CD4-positive, alpha-beta T cell treated with Interleukin-6 for 4 hours (primary cell): ENCODE measurements at places on chromosomes 4 and X.

DNA sequence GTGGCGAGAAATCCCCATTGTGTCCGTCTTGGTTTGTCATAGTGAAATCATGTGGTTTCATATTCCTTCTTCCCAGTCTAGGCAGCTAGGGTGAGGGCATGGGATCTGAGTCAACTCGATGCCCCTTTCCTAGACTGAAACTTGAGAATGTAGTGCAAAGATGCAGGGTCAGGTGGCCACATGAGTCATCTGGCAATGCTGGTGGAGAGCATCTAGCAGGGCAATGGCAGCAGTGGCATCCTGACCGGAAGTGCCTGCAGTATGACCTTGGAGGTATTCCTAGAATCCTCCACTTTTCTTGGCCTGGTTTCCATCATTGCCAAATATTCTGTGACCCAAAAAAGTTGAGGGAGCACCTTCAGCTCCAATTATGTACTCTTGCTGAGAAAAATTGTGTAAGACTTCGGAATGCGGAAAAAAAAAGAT lies 39.1 kb upstream of the TMEM184C start:
- no peak for DNase-seq

DNA sequence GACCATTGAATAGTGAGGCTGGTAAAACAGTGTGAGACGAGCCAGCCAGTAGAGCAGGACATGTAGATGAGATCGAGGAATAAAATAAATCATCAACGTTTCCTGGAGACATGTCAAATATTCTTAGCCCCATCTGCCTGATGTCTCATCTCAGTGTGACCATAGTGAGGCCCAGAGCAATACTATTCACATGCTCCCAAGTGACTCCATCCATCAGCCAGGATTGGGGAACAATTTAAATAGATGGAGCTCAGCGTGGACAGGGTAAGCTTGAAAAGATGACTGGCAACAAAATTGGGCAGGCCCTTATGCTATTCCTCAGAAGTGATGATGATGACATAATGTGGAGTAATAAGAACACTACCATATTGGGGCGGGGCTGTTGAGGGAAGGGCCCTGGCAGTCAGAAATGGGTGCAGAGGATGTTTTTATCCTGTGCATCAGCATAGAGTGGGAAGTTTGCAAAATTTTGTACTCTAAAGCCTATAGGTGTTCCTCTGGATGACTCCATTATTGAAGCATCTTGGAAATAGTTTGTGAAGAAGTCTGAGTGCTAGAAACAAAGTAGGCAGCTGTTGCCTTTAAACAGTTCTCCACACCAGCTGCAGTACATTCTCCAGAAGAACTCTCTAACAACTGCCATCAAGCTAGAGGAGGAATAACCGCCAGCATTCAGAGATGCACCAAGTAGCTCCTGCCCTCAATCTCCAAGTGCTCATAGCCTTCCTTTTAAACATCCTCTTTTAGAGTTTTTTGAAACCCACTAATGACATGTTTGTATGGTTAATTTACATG lies 333.0 kb downstream of the DCHS2 start:
- DNase-seq, result no peak

- DNase-seq, result no peak
Observed at GRCh38 chrX:118208481-118208880, 91.9 kb upstream of the KLHL13 start.

DNA sequence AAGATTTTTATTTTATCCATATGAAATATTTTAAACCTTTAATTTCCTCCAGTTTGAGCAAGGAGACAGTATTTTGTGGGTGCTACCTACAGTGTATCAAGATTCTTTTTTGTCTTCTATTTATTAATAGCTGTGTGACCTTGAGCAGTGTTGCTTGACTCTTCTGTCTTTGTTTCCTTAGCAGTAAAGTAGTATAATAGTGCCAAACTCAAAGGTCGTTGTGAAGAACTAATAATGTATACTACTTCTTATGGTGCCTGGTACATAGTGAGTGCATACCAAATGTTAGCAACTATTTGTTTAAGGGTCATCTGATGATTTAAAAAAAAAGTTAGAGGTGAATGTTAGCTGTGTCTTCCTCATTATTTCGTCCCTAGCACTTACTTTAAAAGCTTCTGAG lies 30.5 kb downstream of the SMARCAD1 start:
- DNase-seq, result no peak

- DNase-seq, result no peak
Observed at GRCh38 chr4:6188687-6189305, 11.6 kb downstream of the JAKMIP1 start.

DNA sequence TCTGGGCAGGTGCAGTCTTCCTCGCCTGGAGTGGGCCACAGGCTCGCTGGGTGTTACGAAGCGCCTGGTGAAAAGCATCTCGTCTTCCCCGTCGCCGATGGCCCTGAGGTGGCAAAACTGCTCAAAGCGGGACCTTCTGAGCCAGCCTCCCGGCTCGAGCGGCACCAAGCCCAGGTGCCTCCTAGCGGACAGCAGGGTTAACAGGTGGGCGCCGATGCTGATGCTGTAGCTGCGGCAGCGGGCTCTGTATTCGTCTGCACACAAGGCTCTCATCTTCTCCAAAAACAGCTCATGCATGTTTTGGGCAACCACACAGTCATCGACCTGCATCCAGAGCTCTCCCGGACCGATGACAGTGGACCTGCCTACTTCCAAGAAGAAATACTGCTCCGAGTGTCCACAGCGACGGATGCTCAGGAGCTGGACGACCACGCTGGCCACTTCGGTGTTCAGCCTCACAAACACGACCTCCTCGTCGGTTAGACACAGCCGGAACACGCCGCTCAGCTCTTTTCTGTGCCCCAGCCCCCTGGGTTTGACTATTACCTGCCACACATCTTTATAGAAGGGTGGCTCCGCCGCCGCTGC lies 1.2 kb downstream of the IRS4 start:
- DNase-seq, result no peak

DNA sequence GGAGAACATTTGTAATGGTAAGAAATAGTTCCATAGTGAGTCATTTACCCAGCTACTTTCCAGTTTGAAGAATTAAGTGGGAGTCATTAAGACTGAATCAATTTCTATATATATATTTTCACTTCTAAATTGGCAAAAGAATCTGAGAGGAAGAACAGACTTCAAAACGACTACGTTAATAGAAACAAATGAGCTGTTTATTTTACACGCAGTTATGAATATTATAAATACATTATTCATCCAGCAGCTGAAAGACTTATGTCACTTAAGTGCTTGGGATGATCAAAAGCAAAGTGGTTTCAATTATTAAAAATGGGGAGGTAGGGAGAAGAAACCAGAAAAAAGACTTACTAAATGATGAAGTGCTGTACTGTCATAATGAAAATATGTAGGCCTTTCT lies 260.5 kb upstream of the DDX53 start:
- no peak for DNase-seq

DNA sequence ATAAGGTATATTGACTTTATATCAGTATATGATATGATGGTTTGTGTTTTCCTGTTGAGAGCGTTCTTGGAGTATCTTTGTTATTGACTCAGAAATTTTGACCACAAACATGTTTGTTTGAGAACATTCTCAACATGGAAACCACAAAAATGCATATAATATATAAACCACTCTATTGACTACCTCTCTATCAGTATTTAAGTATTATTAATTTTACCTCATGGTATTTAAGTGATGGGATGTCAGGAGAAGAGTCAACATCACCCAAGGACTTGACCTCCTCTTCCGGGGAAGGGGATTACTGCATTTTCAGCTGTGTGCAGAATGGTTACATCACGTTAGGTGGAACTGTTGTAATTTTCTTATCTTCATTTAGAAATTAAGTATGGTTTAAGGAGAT lies 54.3 kb upstream of the PUDP start:
- no peak for DNase-seq

GRCh38 chr4:8103421-8104390 lies 54.9 kb downstream of the ABLIM2 start:
- DNase-seq, result no peak

GRCh38 chrX:22345884-22346283 lies 73.2 kb downstream of the CBLL2 start:
- no peak for DNase-seq

GRCh38 chr4:7045961-7046921 lies 3.1 kb downstream of the TADA2B start:
- no peak for DNase-seq

- DNase-seq, result no peak
Observed at GRCh38 chr4:41205130-41205529, 9.2 kb downstream of the APBB2 start.

- DNase-seq, result peak; percentile 74
Observed at GRCh38 chr4:77052352-77052751, 23.4 kb downstream of the CCNI start.

DNA sequence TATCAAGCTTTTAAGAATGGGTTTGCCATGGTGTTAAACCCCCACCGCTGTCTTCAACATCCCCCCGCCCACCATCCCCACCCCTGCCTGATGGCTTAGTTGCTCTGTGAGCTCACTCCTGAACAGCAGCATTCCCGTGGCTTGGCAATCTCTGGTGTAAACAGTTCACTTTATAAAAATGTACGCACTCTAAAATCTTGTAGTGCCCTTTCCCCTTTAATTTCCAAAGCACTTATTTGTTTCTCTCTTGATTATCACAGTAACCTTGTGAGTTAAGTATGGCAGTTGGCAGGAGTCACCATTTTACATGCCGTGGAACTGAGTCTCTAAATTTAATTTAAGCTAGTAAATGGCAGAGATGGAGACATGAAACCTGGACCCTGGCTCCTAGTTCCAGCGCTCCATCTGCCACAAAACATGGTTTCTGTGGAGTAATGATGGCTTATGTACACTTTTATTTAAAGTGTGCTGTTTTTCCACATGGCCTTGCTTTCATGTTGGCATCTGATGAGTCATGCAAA lies 123.1 kb downstream of the AFF1 start:
- no peak for DNase-seq

DNA sequence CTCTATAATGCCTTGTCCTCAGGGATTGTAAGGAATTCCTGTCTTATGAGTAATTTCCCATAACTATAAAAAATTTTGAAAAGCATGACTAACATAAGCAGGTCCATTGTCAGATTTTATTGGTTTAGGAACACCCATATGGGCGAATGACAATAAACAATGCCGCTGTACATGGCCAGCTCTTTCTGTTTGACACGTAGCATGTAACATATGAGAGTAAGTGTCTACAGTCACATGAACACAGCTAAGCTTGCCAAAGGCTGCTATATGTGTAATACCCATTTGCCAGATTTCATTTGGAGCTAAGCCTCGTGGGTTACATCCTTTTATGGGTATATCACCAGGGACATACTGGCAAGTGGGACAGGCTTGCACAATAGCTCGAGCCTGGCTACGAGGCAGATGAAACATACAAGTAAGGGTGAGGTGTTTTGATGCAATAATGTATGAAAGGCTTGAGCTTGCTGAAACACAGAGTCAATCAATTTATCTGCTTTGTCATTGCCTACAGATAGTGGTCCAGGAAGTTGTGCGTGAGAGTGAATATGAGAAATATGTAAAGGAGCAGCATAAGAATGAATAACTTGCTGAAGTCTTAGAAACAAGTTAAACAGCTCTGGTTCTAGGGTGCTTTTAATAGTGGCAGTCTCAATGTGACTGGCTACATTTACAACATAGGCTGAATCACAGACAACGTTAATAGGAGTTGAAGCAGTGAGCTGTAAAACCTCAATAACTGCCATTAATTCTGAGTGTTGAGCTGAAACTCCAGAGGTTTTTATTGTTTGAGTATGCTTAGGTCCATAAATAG lies 67.4 kb upstream of the UGT2B10 start:
- DNase-seq, result no peak

DNA sequence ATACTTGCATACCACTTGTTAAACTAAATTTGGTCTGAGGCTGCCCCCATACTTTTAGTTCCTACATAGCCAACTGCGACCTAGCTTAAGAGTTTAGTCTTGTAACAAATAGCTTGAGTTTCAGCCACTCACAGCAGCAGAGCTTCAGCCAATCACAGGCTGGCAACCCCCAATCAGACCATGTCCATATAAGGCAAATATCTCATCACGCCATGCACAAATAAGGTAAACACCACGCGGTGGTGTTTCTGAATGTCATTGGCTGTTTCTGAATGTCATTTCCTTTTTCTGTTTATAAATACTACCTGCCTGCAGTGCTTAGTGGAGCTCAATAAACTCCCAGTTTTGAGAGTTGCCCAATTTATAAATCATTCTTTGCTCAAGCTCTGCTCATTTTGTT lies 143.1 kb upstream of the MAD2L1 start:
- DNase-seq, result no peak
